ENCODE measurements at places on chromosomes 5 and 9. TPM values are rescaled to one million over a fixed set of nuclear protein-coding genes. Genes with fewer than 3 reads are reported as not detected.

DNA sequence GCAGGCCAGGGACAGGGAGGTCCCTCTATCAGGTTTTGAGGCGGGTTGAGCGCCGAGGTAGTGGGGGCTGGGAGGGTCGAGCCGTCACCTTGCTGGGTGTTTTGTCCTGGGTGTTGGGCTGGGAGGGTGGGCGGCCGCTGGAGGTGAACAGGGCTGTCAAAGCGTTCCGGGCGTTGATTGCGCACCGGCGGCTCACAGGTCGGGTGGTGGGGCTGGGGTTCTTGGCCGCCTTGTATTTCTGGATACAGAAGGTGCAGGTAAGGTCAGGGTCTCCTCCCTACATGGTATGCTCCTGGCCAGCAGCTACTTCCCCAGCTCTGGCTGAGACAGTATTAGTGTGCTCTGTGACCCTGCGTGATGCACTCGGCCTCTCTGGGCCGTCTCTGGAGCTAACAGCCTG, 6.1 kb downstream of the BBLN start:
- no peak for DNase-seq

DNA sequence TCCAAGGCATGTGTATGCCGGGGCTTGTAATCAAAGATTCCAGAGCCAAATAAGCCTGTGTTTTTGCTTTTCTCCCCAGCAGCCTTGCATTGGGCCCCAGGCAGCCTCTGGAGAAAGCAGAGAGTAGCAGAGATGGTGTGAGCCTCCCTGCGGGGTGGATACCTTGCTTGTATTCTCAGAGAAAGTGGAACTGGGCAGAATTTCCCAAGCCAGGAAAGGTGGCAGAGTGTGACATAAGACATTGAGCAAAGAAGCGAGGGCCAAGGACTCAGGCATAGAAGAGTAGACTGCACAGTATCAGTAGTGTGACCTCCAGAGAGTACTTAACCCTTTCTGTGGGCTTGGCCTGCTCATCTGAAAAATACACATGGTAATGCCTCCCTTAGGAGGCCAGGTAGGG, 1.6 kb upstream of the GSN start:
- DNase-seq = no peak

- DNase-seq = peak; percentile 64
Observed at GRCh38 chr5:83471405-83472212, at the start of gene VCAN. Gene VCAN (plus strand): TSS chr5:83471744. CDS start chr5:83483519, 11,775 bp downstream.

DNA sequence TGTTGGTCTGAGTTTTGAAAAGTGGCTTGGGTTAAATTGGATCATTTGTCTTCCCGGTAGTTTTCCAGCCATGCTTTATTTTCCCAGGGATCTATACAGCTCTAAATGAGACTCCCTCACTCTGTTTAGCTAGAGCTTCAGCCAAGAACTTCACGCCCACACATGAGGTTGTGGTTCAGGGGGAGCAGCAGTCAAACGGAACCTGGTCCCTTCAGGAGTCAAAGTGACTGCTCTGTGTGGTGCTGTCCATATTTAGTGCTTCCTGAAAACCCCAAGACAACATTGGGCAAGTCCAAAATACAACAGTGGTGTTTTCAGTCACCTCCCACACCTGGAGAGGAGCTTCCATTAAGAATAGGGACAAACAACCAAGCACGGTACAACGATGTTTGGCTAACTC, 90.5 kb downstream of the ANKH start:
- DNase-seq = no peak

GRCh38 chr9:73667749-73668148, 516.1 kb downstream of the ANXA1 start:
- DNase-seq = no peak

- DNase-seq = no peak
Observed at GRCh38 chr9:25205285-25205684, 473.0 kb downstream of the TUSC1 start.

DNA sequence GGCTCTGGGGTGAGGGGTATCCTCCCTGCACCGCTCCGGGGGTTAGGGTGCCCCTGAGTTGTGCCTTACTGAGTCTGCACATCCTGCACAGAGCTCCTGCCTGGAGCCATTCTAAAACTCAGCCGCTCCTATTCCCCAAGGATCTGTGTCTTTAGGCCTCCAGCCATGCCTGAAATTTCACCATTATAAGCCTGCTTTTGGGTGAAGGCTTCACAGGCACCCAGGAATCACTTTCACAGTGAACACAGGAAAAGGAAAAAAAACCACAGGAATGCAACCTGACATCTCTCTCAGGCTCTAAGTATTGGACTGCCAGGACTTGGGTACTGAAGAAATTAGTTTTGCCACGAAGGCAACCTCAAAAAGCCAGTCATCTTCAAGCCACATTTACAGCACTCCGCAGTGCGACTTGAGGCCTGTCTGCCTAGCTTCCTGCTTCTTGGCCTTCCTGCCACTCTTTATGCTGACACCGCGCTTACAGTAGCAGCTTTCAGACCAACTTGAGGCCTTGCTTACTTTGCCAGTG, 30.9 kb downstream of the GALNT10 start:
- no peak for DNase-seq

- no peak for DNase-seq
Observed at GRCh38 chr5:94847726-94848125, 229.3 kb downstream of the SLF1 start.

DNA sequence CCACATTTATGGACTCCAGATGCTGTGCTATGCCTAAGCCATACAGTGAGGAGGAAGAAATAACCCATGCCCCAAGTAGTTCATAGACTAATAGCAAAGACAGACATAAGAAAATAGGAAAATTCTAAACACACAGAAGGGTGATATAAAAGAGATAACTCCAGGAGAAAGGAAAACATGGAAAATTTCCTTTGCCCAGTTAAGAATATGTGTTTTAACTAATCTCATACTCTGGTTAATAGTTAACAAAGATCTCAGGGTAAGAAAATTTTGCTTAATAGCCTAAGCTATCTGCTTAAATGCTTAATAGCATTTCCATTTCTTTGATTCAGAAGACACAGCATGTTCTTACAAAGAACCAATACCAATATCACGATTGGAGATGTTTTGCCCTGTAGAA, 358.0 kb downstream of the MSX2 start:
- DNase-seq = no peak

GRCh38 chr5:179196405-179197079, 136.4 kb downstream of the ZNF354C start:
- DNase-seq = no peak

DNA sequence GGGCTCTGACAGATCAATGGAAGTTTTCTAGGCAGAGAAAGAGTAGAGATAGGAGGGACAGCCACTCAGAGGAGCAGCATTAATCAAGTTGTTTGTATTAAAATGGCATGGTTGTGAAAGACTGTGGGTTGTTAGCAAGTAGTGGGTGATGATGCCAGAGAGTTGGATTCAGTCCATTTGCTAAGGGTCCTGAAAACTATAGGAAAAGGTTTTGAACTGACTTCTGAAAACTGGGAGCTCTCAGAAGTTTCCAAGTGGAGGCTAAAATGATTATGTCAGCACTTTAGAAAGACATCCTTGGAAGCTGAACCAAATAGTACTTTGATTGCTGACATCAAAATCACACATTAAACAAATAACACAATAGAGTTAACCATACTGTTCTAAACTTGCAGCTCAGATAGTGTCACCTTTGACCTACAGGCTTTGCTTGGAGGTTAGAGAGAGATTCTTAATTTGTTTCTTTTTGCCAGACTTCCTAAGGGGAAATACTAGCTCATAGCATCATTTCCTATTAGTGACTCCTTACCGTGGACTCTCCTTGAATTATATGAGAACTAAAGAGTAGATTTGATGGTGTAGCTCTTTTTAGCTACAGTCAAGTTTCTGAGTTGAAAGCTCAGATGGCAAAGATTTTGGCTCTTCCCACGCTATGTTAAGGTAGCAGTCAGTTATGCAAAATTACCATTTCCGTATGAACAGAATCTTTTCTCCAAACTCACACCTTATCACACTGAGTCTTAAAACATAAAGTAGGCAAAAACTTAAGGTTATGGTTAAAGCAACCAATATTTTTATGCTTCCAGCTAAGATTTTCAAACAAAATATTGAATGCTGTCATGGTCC, 277.1 kb downstream of the NR3C1 start:
- DNase-seq = no peak

DNA sequence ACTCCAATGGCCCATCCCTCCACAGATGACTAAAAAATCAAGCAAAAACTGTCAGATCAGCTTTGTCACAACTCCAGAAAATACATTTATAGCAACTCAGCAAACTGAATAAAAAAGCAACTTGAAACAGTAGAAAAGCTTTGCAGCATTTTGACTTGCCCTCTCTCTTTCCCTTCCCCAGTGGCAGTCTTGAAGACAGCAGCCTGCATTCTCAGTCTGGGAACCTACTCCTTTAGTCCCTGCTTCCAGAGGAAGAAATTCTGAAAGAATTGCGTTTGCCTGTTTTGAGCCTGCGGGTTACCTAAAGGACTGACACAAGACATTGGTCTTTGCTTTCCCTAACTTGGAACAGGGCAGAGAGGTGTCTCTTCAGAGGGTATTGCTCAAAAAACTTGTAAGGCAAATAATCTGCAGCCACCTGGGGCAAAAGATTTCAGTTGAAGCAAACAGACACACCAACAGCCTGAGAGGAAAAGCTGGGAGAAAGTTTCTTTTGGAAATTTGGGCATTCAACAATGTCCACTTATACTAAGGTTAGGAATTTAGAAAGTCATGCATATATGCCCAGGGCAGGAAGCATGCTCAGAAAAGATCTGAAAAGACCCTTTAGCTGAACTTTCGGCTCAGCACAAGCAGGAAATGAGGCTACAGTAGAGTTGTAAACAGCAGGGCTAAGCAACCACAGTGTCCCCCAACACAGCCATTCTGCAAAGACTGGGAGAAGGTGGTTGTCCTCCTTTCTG, 15.2 kb upstream of the SLC35D2 start:
- no peak for DNase-seq

DNA sequence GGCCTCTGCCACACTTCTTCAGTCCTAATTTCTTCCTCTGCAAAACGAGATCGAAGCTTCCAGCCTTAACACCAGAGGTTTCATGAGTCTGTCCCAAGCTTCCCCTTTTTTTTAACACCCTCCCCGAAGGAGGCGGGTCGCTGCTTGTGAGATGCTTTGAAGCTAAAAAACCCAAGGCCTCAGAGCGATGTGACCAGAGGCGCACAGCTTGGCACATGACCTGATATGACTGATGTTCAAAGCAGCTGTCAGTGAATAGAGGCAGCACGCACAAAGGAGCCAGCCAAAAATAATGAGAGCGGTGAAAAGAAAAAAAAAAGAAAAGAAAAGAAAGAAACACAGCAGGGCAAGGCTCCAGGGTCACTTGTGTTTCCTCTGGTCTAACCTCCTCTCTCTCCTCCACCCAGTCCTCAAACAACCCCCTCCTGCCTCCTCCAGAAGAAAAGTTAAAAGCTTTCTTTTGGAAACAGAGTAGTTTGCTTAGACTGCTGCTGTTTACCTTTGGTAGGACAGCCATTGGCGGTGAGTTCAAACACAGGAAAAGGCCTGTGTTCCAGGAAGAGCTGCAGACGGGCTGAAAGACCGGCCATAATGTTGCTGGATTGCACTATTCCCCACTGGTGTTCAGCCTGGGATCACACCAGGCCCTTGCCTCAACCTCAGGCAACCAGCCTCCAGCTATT, 10.9 kb upstream of the ZNF366 start:
- no peak for DNase-seq

GRCh38 chr5:172841-173251, 18.4 kb upstream of the LRRC14B start:
- no peak for DNase-seq

DNA sequence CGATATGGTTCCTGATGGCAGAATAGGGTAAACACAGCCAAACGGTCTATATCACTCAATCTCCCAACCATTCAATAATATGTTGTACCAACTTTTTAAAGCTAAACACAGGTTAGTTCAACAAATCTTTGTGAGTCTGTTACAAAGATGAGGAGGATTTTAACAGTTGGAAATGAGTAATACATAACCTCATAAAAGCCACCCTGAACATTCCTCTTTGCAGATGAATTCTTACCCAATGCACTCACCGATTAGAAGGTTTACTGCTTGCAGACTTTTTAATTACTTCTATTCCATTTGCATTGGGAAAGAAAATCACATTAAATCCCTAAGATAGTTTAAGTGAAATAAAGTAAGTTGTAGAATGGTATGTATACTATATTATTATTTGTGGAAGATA, 23.3 kb upstream of the TRMT10B start:
- DNase-seq = no peak

GRCh38 chr9:132596200-132596599, 13.8 kb downstream of the BARHL1 start:
- no peak for DNase-seq

DNA sequence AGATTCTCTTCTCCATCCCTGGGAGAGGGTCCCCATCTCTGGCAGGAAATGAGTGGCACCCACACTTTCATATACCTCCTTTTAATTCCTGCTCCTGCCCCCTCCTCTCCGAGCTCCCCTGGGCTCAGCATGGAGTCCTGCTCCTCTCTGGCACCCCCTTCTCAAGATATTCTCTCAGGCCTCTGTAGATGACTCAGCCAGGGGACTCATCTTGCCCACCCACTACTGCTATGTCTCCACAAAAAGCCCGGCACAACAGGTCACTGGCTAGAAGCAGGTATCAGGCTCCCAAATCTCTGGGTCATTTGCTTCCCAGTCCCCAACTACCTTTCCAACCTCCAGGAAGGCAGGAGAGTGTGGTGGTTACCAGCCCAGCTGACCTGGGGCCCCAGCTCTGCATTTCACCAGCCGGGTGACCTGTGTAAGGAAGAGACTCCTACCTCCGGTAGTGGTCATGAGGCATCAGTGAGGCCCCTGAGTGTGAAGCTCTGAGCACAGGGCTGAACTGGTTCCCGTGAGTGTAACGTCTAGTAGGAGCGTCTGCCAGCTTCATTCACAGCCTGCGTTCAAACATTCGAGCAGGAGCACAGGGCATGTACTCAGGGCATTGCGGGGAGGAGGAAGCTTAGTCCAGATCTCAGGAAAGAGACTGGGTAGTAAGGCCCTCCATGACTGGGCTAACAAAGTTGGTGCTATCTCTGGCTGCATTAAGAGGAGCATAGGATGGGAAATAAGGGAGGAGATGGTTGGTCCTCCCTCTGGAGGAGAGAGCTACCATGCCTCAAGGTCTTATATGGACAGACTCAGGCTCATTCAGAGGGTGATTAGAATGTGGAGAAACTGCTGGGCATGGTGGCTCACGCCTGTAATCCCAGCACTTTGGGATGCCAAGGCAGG, 63.7 kb downstream of the LMX1B start:
- no peak for DNase-seq

- DNase-seq = no peak
Observed at GRCh38 chr9:109708451-109708945, 71.5 kb upstream of the PALM2AKAP2 start.

- DNase-seq = no peak
Observed at GRCh38 chr5:141916522-141916921, 7.1 kb upstream of the DELE1 start.

Gene KCNV2
- total RNA-seq = not detected

Gene PCDHGA10
- 43.0 TPM for total RNA-seq

Gene CAMSAP1
- 44.7 TPM for total RNA-seq

Gene PRDM9
- total RNA-seq = not detected

Gene STK32A
- 0.87 TPM for total RNA-seq

Gene LRRC14B
- not detected for total RNA-seq

Gene SPINK13
- total RNA-seq = not detected

Gene PLCXD3
- total RNA-seq = 0.26 TPM

Gene NDST1
- 178 TPM for total RNA-seq

Gene FOXD4L5
- 0.10 TPM for total RNA-seq
